ENCODE measurements at places on chromosomes 2 and 18.

DNA sequence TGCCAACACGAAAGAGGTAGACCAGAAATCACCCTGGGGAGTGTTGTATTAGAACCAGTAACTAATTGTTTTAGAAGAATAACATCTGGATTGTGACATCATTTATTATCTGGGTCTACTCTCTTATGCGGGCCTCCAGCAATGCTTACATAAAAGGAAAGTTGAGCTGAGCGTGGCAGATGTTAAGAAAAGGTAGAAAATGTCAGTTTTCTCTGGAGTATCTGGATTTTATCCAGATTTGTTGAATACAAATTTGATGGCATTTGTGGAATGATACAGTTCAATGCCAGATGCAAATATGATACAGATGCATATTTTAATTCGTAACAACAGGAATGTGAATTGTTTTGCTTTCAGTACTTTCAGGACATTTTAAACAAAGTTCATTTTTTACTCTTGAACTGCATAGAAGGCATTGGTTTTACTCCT is 90.3 kb downstream of the PRPF40A start:
- DNase-seq, result no peak

GRCh38 chr2:134845719-134846118 is 7.3 kb downstream of the ACMSD start:
- peak; percentile 82 for DNase-seq

DNA sequence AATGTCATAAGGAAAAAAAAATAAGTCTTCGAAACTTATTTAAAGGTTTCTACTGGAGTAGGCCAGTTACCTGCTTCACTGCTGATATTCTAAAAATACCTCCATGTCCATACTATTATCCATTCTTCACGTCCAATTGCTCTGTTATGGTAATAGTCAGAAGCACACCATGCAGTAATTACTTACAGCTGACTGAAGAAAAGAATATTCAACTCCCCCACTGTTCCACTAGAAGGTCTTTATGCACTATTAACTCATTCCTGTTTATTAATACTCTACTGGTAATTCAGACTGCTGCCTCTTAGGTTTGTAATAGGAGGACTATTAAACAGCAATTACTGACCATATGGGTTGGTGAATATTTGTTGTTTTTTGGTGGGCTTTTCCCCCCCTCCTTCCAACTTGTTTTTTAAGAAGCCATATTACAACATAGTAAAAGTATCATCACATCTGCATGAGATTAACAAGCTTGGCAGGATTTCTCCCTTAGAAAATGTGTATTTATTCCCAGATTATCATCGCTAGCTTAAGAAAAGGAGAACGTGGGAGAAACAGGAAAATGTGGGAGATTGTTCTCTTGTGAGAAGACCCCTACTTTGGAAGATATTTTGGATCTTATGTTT is 806.4 kb upstream of the FANCL start:
- DNase-seq, result no peak

- DNase-seq, result no peak
Observed at GRCh38 chr2:58047373-58047935, 848 bp downstream of the VRK2 start.

- DNase-seq, result no peak
Observed at GRCh38 chr18:48186861-48187260, 222.3 kb downstream of the ZBTB7C start.

DNA sequence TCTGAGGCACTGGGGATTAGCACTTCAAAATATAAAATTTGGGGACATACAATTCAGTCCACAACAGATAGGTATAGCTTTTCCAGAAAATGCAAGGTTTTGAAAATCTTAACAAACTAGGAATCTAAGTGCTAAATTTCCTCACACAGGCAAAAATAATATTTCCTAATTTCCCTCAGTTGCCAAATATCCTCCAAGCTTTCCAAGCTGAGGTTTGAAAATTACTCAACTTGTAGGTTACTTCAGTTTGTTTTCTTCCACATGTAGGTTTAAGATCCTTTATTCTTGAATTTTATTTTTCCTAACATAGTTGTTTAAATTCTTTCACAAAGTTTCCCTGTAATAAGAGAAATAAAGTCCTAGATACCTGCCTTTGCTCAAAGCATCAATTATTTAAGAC is 192.9 kb upstream of the NRXN1 start:
- no peak for DNase-seq

DNA sequence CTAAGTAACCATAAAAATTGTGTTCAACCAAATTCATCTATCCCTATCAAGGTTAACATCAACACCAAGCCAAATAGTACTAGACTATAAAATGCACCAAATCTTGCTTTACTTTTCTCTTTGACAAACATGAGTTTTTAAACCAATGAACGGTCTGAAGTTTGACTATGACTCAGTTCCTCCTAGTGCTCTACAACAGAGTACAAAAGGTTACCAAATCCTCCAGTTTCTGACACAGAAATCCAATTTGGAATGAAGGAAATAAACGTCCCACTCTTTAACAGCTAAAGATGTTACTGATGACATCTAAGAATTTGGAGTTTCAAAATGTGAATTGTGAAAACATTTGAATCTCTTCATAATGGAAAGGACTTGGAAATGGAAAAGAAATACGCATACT is 11.8 kb upstream of the ACVR1 start:
- DNase-seq, result no peak

DNA sequence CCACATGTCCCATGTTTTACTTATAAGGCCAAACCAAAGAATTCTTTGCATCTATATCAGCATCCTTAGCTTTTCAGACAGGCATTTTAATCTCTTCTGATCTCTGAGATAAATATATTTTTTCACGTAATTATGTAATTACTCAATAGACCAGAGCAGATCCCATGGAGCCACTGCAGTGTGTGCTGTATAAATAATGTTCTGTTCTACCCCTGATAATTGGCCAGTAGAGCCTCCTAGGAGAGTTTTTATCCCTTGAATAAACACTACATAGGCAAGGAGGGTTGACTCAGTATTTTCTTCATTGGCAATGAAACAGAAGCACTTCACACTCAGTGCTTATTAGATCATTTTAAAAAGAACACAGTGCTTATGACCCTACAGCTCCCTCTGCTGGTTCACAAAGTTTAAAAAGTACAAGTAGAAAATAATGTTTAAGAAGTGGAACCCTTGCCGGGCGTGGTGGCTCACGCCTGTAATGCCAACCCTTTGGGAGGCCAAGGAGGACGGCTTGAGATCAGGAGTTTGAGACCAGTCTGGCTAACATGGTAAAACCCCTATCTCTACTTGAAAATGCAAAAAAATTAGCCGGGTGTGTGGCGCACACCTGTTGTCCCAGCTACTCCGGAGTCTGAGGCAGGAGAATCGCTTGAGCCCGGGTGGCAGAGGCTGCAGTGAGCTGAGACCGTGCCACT is 91.9 kb downstream of the PPP1R1C start:
- DNase-seq, result peak; percentile 90

GRCh38 chr2:45802499-45803138 is 151.1 kb downstream of the PRKCE start:
- no peak for DNase-seq

DNA sequence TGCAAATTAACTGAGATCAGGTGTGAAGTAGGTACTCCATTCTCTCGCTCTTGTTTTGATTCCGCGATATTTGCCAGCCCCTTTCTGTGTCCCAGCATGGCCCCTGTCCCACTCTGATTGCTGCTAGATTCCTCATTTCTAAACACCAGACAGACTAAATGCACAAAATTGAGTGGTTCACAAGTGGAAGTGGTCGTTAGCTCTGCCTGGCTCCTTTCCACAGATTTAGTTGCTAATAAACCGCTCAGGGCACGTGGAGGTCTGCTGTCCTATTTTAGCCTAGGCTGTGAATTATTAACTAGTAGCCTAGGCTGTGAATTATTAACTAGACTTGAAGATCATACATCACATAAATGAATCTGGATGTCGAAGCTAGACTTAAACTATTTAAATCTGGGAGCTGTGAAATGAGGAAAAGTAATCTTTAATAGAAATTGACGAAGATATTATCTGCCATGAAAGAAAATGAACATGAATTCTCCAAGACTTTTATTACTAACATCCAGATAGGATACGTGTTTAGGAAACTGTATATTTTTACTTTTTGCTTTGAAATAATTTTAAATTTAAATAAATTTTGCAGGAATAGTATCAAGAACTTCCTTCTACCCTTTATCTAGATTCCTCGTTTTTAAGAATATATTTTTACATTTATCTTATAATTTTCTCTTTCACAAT is 3.7 kb downstream of the IL1RL2 start:
- DNase-seq, result no peak

DNA sequence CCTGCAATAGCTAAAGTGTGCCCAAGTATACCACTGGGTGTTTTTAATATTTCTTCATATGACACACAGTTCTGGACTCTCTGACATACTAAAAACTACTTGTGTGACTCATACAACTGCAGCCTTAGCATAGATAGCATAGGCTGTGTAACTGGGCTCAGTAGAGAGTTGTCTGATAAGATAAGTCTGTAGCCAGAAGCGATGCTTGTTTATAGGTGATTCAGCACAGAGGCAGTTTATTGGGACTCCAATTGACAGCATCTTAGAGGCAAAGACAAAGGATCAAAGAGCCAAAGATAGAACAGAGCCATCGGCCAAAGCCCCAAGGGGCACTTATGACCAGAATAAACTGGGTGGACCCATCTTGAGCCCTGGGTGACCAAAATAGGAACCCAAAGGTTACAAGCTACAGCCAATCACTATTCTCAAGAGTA is 42.3 kb downstream of the AAK1 start:
- DNase-seq, result peak; percentile 84

- DNase-seq, result no peak
Observed at GRCh38 chr18:70382992-70383717, 94.3 kb downstream of the SOCS6 start.

GRCh38 chr2:202102425-202103000 is 29.5 kb downstream of the KIAA2012 start:
- DNase-seq, result no peak

DNA sequence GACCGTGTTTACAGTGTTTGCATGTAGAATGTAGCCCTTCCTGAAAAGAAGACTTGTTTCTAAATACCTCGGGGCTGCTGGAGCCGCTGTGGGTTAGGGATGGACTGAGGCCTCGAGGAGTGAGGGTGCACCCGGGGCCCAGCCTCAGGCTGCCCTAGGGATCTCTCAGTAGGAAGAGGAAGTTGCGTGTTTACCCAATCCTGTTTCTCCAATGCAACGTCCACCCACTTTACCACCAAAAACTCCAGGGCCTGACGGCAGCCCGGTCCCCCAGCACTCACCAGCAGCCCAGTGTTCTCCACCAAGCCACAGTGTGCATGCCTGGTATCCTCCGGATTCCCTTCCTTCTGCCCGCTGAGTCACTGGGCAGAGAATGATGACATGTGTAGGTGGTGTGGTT is 255.8 kb downstream of the GLI2 start:
- no peak for DNase-seq

DNA sequence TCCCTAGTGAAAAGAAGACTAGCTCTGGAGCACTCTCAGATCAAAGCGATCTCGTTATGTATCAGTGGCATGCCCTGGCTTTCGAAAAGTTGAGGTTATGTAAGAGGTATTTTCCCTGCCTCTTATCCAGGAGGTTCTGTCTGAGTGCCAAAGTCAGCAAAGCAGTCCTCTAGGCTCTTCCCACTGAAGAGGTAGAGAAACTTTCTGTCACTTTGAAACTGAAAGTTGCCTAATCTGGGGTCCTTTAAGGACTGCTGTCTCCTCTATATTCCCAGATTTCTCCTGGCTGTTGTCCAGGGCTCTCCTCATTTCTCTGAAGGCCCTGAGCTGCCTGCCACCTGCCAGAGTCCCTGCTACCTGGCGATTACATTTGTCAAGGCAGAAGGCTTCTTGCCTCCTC is 96.3 kb downstream of the B3GNT2 start:
- DNase-seq, result no peak

DNA sequence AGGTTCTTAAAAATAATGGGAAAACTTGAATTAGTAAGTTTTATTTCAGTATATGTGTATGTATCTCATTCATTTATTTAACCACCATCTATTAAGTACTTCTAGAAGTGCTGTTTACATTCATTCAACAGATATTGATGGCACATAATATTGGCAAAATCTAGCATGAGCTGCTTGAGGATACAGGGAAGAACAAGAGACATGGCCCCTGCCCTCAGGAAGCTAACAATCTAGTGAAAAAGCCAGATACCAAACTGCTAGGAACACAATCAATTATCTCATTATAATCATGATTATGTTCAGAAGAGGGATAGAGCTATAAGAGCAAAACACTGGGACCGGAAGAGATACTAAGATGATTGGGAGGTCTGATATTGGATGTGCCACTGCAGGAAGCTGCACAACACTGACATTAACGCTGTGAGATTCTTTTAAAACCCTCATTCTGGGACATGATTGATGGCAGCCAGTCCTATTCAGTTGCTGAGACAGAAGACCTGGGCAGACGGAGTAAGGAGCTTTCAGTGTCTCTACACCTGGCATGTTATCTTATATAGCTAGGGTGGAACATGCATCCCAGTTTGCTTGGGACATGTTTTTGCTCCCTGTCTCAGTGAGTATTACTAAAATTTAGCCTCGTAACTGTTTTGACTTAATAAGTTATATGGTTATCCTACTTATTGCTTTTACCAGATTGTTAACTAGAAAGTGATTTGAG is 314.1 kb downstream of the STK39 start:
- no peak for DNase-seq

GRCh38 chr2:47388888-47389287 is 14.1 kb upstream of the MSH2 start:
- DNase-seq, result no peak

DNA sequence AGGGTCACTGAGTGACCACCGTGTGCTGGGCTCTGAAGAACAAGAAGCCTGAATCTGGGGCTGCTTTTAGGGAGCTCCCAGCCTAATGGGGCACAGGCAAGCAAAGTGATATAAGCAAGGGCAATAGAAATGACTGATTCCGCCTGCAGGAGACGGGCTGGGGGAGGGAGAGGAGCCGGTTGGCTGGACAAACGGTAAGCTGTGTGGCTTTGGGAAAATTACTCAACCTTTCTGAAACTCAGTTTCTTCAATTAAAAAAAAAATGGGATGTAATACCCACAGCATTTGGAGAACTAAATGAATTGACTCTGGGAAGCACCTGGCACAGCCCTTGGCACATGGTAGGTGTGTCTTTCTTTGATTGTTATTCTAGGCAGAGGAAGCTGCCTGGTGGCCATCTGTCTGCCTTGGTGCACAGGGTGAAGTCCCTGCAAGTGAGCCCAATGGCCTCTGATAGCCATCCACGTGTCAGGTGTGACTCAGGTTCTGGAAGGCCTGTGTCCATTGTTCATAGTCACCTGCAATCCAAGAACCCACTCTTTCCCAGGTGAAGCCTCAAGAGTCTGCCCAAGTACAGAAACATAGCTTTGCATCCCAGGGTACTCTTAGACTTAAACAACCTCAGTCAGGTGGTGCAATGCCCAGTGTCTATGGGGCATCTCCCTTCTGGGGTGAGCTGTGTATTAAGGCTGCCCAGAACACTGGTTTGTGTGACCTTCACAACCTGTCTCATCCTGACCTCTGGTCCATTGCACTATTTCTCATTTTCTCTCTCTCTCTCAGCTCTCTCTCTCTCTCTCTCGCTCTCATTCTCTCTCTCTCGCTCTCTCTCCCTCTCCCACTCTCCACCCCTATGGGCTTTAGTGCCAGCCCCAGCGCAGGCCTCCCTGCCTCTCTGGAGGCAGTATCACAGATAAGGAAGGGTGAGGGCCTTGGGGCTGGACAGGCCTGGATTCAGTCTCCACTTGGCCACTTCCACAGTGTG is 30.0 kb upstream of the NTSR2 start:
- no peak for DNase-seq
